Activated CD8-positive, alpha-beta memory T cell treated with anti-CD3 and anti-CD28 coated beads for 24 hours (primary cell): ENCODE measurements at places on chromosomes 7 and 10.
A peak's percentile ranks its signal among the peaks of the same experiment; 100 is the strongest.

- DNase-seq, result no peak
Observed at GRCh38 chr10:56632537-56632936, 271.5 kb upstream of the ZWINT start.

- DNase-seq, result no peak
Observed at GRCh38 chr10:85008488-85009184, 680.2 kb downstream of the CCSER2 start.

- no peak for DNase-seq
Observed at GRCh38 chr7:768881-769504, 41.9 kb upstream of the PRKAR1B start.

DNA sequence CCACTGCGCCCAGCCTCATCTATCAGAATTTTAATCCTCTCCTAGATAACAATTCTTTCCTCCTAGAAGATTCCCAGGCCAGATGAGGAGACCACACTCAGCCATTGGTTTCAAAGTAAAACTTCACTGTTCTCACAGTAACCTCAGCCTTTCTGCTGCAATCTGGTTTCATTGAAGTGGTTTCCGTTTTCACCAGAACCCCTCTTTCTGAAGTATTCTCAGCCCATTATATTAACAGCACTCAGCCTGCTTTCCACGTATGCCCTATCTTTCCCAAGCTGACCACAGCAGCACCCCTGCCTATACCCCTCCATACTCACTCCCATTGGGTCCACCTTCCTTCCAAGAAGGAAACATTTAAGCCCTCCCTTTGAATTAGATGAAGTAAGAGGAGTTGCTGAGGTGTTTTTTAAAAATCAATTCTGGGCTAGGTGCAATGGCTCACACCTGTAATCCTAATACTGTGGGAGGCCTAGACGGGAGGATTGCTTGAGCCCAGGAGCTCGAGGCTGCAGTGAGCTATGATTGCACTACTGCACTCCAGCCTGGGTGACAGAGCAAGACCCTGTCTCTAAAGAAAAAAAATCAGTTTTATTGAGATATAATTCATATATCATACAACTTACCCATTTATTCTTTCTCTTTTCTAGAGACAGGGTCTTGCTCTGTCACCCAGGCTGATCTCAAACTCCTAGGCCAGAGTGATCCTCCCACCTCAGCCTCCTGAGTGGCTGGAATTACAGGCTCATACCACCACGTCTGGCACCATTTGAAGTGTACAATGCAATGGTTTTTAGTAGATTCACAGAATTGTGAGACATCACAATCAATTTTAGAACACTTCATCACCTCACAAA lies 11.3 kb downstream of the PLAU start:
- DNase-seq, result peak; percentile 61

- peak; percentile 68 for DNase-seq
Observed at GRCh38 chr10:128178302-128178958, 52.2 kb upstream of the MKI67 start.

- DNase-seq, result peak; percentile 88
Observed at GRCh38 chr10:22927661-22928403, at the start of gene ARMC3. ARMC3 (plus strand) TSS chr10:22928053; CDS start chr10:22931997, 3,944 bp downstream.

DNA sequence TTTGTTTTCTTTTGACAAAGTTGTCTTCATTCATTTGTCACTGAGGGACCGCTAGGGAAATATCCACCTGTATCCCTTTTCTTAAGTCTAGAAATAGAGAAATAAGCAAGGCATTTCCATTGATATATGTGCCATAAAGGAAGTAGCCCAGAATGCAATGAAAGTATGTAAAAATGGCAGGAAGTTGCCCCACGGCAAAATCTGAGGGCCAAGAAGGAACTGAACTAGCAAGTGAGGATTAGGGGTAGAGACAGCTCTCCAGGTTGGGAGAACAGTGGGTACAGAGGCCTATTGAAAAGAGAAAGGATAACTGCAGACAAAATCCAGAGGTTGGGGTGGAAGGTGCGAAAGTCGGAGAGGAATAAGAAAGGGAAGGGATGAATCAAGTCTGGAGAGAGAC lies 56.6 kb upstream of the TOMM7 start:
- no peak for DNase-seq

GRCh38 chr10:48946891-48947500 lies 7.4 kb upstream of the LRRC18 start:
- no peak for DNase-seq

DNA sequence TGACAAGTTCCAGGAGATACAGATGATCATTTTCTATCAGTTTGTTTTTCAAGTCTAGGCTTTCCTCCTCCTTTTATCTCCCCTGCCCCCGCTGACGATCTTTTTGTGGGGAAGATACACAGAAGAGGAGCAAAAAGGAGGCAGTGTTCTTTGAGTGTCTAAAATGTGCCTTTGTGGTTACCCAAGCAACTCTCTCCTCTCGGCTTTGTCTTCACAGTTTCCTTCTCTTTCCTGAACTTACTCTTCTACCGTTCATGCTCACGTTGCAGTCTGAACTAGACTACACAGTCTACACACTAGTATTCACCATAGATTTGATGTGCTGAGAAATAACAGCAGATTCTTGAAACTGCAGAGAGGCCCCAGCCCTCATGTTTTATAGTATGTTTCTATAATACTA lies 23.6 kb downstream of the CEP41 start:
- no peak for DNase-seq

DNA sequence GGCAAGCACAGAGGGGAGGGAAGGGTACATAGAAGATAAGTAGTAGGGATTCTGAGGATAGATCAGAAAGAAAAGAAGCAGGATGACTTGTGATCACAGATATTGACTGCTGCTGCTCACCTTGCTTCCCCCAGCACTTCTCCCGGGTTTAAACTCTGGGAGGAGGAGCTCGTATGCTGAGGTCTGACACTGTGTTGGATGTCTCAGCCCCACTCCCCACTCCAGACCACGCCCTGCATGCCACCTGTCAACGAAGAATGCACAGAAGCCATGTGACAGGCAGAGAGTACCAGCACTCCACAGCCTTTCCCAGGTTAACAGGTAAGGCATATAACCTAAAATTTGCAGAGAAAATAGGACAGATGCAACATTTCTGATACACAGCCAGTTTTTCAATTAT lies 388.9 kb downstream of the TNS3 start:
- no peak for DNase-seq

- no peak for DNase-seq
Observed at GRCh38 chr10:91123261-91123660, 97.2 kb upstream of the PCGF5 start.

- no peak for DNase-seq
Observed at GRCh38 chr10:93299606-93300287, 182.4 kb downstream of the MYOF start.

DNA sequence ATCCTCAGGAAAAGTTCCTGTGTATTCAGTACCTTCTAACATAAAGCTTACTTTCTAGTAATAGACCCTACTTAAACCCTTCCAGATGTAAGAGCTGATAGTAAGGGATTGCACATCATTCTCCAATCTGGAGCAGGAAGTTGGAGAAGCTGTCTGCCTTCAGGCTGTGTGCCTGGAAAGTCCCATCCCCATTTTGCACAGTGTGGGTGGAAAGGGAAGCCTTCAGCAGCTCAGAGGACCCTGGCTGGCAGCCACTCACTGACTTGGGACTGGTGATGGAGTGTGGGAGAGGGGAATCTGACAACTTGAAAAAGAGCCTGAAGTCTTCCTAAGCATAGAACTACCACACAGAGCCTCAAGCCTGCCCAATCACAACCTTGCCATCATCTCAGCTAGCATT lies 164.1 kb upstream of the ADO start:
- DNase-seq, result peak; percentile 30

DNA sequence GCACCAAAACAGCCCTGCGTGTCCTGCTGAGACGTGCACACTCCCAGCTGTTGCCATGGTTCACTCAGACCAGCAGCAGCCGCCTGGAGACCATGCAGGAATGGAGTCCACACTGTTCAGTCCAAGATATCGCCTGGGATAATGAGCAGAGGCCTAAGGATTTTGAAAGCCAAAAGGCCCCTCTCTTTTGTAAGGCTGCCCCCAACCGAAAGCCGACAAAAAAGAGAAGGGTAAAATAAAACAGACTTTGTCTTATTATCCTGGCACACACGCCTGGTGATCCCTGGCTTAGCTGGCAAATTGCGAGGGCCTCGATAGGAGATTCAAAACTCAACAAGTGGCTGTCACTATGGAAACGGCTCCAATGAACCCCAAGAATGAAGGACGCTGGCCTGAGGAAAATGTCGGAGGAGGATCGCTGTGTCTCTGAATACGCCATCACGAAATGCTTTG lies 263.6 kb downstream of the SKIDA1 start:
- no peak for DNase-seq

DNA sequence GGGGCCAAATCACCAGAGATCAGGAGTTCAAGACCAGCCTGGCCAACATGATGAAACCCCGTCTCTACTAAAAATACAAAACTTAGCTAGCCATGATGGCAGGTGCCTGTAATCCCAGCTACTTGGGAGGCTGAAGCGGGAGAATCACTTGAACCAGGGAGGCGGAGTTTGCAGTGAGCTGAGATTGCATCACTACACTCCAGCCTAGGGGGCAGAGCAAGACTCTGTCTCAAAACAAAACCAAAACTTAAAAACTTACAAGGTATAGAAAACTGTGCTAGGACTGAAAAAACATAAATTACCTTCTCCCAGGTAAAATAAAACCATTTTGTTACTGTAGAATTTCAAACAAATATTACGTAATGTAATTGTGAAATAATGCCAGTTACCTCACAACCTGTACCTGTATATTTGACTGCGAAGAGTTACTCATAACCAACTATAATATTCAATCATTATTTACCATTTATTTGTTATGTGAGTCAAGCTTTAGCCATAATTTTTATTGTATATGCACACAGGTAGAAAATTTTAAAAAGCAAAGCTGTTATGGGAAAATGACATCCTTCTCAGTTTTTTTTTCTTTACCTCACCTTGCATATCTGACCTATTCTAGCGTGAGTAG lies 180.9 kb downstream of the SEMA3A start:
- no peak for DNase-seq

DNA sequence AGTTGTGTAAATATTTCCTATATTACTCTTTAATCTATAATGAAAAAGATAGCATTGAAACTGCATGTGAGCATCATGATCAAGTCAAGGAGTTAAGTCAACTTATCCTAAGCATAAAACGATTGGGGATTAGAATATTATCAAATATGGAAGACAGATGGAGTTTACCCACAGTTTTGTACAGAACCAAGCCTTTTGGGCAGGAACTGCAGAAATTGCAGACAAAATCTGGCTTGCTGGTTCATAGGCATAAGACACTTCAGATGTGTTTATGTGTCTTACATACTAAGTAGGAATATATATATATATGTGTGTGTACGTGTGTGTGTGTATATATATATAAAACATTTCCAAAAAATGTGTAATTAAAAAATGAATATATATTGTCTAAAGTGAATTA lies 375.4 kb upstream of the TPK1 start:
- no peak for DNase-seq

- no peak for DNase-seq
Observed at GRCh38 chr7:155363852-155364600, 66.3 kb downstream of the INSIG1 start.

DNA sequence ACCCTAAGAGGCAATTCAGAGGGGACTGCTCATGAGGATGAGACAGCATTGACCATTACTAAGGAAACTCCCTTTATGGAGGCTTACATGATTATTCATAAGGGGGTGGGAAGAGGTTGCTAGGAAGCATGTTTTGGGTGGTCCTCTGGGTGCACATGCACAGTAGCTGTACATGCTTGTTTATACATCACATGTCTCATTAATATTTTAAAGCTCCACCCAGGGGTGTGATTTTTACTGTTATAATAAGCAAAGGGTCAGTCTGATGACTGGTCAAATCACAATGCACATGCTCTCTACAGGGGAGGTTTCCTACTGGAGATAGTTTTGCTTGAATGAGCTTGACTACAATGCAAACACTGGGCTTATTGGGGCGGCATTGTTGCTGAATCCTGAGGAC lies 23.8 kb upstream of the PPP1R9A start:
- DNase-seq, result no peak

DNA sequence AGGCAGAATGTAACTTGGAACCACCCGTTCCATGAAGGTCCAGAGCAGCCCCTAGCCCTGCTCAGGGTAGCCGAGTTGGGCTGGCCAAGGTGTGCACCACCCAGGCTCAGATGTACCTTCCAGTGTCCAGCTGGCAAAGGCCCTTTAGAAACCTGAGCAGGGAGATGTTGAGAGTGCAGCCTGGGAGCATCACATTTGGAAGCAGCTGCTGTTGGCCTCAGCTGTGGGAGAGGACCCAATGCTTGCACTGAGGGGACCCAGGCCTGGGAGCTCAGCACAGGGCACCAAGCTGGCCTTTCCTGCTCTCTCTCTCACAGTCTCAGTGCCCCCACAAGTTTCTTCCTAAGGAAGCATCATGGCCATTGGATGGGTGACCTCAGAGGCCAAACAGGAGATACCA lies 33.5 kb downstream of the ANXA8 start:
- DNase-seq, result no peak

- no peak for DNase-seq
Observed at GRCh38 chr7:118312051-118312450, 87.5 kb downstream of the ANKRD7 start.

- no peak for DNase-seq
Observed at GRCh38 chr7:69687739-69688433, 89.6 kb downstream of the AUTS2 start.

GRCh38 chr10:24851629-24852028 lies 100.8 kb downstream of the PRTFDC1 start:
- no peak for DNase-seq

GRCh38 chr10:86699991-86700840 lies 31.9 kb downstream of the LDB3 start:
- no peak for DNase-seq

DNA sequence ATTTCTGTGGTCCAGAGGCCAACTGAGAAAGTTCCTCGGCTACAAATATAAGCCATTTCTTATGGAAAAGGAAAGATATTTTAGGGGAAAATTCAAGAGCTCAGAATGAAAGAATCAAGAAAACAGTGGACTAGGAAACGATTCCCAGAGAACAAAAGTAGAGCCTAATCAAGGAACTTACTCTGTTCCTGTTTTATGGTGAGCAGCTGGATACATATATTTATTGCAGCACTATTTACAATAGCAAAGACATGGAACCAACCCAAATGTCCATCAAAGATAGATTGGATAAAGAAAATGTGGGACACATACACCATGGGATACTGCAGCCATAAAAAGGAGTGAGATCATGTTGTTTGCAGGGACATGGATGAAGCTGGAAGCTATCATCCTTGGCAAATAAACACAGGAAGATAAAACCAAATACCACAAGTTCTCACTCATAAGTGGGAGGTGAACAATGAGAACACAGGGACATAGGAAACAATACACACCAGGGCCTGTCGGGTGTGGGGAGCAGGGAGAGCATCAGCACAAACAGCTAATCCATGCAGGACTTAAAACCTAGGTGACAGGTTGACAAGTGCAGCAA lies 298.7 kb downstream of the THSD7A start:
- DNase-seq, result no peak
